Type B pancreatic cell (in vitro differentiated cells): ENCODE measurements at places on chromosomes 12 and 14. TPM values are rescaled to one million over a fixed set of nuclear protein-coding genes. Genes with fewer than 3 reads are reported as not detected.

Gene ZDHHC17
- 20.1 and 42.5 TPM in 2 replicates for total RNA-seq

Gene ZDHHC22
- total RNA-seq, result 0.24 TPM in 1 of 2 replicates, not detected in the other

GRCh38 chr12:106696681-106697417 lies 77.6 kb upstream of the RIC8B start:
- DNase-seq, result no peak

- DNase-seq, result no peak
Measured at GRCh38 chr14:73227812-73228781, 9.2 kb upstream of the PAPLN start.

- no peak for DNase-seq
Measured at GRCh38 chr14:34374998-34375740, 86.9 kb downstream of the SPTSSA start.
